ENCODE measurements at places on chromosomes 11 and 22. TPM values are rescaled to one million over a fixed set of nuclear protein-coding genes. Genes with fewer than 3 reads are reported as not detected.

Gene C11orf42
- not detected for polyA plus RNA-seq

DNA sequence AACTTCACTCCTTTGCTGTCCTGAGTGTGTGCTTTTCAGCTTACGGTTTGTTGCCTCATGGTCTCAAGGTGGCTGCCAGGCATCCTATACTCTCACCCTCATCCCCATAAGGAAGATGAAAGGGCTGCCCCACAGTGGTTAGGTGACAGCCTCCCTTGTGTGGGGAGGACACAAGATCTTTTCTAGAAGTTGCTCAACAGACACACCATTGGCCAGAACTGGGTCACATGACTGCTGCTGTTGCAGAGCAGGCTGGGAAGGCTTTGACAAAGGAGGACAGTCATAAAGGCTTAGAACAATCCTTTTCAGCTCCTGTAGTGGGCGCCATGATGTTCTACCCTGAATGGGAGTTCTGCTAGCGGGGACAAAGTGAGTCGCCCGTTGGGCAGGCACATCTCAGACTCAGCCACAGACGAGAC, 69.7 kb upstream of the RASD2 start:
- peak; percentile 33 for DNase-seq

- no peak for DNase-seq
These were observed 35.3 kb upstream of the POU2AF1 start for GRCh38 chr11:111414267-111414931.

DNA sequence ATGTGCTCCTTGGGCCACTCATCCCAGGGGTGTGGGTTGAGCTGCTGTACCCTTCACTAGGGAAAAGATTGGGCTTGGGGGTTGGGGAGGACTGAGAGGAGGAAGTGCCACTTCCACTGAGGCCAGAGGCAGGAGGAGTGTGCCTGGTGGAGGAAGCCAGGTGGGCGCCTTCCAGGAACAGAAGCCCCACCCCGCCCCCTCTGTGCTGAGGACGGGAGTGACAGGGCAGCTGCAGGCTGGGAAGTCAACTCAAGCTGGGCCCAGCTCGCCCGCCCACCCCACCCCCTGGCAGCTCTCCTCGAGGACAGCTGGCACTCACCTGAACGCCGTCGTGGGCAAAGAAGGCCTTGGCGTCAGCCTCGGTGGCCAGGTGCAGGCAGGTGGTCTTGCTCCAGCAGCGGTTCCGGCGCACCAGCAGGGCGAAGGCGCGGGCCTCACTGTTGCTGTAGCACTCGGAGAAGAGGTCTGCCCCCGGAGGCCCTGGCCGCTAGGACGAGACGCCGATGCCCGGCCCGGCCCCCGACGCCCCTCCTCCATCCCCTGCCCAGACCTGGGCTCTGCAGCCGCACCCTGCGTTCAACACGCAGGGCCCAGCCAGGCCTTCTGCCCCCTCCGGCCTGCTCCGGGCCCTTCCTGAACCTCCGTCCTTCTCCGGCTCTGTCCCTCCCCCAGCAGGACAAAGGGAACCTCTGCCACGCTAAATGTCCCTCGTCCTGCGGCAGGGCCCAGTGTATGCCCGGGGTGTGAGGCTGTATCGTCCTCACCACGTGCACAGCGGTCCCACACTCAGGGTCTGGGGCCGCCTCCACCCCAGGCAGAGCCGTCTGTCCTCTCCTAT, 13.4 kb downstream of the TSSC4 start:
- no peak for DNase-seq

Gene C22orf31
- polyA plus RNA-seq, result not detected

Gene PLXNB2
- 113 TPM for polyA plus RNA-seq

DNA sequence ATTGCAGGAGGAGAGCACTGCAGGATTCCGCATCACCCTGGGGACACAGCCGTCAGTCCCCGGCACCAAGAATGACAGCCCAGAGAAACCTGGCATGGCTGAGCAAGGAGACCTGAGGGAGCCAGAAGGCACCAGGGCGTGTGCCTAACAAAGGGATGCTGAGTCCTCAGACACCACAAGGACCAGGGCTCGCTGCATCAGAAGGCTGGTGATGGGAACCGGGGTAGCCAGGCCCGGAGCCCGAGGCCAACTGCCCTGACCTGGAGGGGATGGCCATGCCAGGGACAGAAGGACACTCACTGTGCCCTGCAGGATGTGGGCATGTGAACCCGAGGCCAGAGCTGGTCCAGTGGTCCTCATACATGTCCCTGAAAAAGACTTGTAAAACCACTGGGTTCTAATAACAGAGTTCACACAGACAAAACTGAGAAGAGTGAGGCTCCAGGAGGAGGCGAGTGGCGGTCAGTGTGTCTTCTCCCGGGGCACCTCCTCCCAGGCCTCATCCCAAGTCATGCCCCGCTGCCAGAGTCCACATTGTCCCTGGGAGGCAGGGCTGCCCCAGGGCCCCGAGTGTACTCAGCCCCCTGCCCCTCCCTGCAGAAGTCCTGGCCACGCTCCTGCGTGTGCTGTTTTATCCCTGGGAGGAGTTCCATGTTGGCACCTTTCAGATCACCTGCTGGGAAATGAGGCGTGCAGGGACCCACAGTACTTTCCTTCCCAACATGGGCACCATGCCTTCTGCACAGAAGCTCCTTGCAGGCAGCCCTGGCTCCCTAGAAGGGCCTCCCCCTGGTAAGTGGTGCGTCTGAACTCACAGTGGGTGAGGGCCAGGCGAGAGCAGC, 42.5 kb downstream of the TBX1 start:
- DNase-seq, result no peak

Gene SLC25A1
- 80.0 TPM for polyA plus RNA-seq

Gene PRDM11
- 6.9 TPM for polyA plus RNA-seq

DNA sequence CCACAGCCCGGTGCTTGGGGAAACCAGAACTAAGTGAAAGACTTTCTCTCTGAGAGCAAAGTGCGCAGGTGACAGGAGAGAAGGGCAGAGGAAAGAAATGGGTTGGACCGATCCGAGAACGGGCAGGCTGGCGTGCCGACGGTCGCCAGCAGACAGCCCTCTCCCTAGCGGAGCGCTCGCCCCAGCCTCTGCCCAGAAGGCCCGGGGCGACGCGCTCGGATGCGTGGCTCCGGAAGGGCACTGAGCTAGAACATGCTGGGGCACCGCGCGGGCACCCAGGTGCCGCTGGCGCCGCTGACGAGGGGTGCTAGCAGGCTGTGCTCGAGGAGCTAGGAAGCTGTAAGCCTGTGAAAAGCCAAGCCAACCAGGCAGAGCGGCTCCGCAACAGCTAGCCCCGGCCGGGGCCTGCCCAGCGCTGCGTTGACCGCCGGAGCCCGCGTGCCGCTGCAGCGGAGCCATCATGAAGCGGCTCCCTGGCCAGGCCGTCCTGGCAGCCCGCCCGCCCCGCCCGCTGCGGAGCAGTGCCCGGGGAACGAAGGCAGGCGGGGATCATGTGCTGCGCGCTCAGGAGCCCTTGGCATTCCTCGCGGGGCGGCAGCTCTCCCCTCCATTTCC, 22.1 kb upstream of the RRAS2 start:
- peak; percentile 73 for DNase-seq
